ENCODE measurements at places on chromosomes 5 and 9.
A peak's percentile ranks its signal among the peaks of the same experiment; 100 is the strongest.

DNA sequence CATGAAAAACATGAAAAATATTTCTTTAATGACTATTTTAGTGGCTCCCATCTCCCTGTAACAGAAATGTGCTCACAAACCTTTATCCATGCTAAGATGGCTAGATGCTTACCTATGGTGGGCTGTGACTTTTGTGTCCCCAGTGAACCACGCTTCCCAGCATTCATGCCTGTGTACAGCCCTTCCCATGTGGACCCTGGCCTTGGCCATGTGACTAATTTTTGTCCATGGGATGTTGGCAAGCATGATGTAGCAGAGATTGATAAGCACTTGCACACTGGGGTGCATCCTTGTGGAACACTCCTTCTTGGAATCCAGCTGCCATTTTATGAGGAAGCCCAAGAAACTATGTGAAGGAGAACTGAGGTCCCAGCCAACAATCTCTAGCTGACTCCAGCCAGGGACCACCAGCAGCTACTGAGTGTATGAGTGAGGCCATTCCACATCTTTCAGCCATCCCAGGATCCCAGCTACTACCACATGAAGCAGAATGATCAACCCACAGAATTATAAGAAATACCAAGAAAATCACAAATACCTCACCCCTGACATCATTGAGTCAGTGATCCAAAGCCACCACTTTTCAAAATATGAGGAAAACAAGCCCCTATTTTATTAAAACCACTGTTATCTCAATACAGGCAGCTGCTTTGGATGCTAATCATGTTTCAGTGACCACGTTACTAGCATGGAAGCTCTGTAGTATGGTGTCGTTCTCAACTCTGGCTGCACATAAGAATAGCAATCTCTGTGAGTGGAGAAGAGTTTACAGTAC lies 16.1 kb upstream of the RAI14 start:
- DNase-seq, result peak; percentile 90

GRCh38 chr5:39138892-39139291 lies 64.7 kb upstream of the RICTOR start:
- peak; percentile 5 for DNase-seq

- DNase-seq, result no peak
Measured at GRCh38 chr5:71666321-71666720, 52.8 kb upstream of the CARTPT start.

DNA sequence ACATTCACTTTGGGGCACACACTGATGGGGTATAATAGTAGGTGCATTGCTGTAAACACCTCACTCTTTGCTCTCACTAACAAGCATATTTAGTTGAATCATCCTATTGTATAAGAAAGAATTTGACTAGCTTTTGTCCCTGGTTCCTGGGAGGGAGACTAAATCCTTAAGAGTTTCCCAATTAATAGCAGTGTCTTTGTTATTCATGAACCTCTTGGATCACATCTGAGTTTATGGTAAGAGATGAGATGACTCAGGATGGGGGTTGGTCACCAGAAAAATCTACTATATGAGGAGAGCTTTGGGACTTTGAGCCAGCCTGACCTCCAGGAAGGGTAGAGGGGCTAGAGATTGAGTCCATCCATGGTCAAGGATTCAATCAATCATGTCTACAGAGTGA lies 56.8 kb downstream of the PUM3 start:
- peak; percentile 72 for DNase-seq

DNA sequence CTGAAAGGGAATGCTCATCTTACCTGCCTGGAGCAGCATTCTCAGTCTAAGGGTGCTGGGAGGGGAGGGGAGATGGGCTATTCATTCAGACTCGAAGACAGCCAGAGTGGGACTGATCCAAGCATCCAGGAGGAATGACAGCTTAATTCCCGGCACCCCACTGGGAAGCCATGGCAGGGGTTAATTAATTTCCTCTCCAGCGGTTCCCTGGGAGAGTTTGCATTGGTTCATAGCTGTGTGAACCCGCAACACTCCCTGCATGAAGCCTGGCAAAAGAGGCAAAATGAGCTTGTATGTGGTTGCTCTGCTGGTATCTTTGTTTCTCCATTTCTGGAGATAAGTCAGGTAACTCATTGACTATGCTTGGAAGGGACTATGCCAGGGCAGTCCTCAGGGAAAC lies 401.0 kb upstream of the SLC24A2 start:
- no peak for DNase-seq

- DNase-seq, result no peak
Measured at GRCh38 chr5:173807181-173807655, 80.9 kb upstream of the CPEB4 start.

- no peak for DNase-seq
Measured at GRCh38 chr5:21773456-21773855, 1079.7 kb downstream of the CDH12 start.

DNA sequence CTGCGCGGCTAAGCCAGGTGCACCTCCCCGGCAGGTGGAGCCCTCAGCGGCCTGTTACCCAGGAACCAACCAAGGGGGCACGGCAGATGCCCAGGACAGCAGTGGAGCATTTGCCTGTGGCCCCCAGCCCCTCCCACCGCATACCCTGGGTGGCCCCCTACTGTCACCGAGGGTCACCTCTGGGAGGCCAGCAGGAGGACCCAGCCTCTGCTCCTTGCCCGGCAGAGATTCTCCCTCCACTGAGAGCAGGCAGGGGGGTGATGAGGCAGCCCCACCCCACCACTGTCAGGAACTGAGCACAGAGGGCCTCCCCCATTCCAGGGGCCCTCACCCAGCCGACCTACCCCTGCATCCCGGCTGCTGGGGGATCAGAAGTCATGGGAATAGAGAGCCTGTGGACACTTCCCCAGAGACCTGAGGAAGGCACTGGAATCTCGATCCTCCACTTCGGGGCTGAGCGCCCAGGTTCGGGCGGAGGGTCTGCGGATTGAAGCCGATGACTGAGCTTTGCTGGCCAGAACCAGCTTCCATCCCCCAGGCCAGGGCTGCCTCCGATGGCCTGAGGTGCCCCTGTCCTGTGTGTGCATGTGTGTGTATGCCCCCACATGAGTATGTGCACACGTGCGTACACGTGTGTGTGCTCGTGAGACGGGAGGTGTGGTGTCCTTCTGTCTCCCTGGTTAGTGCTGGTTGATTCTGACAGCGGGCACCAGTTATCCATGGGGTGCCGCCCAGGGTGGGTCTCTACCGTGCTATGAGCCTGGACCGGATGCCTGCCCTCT lies at the start of gene QRFP:
Gene QRFP, minus strand, starts transcription at position 580 of the 782 bp plus-strand sequence. CDS start 2,974 bp downstream, outside the sequence.
- no peak for DNase-seq

GRCh38 chr5:89047571-89047970 lies 164.6 kb upstream of the MEF2C start:
- peak; percentile 83 for DNase-seq

DNA sequence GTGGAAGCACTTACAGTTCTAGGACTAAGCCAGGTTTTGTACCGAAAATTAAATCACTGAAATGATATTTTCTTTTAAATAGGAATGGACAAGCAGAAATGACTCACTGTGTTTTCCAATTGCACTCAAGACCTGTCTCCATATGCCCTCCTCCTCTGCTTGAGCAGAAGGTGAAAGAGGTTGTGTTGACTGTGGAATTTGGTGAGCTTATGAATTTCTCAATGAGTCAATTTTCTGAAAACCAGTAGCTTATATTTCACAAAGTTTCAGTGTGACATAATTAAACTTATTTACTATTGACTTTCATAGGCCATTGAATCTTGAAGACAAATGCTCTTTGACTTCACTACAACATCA lies 249.9 kb downstream of the NPR3 start:
- DNase-seq, result no peak

GRCh38 chr9:136077491-136077890 lies 17.6 kb downstream of the NACC2 start:
- DNase-seq, result no peak

GRCh38 chr5:149932445-149933350 lies 11.9 kb downstream of the PDE6A start:
- no peak for DNase-seq

GRCh38 chr5:10735569-10736276 lies 25.3 kb downstream of the DAP start:
- DNase-seq, result no peak

GRCh38 chr9:129384491-129385210 lies 206.6 kb upstream of the IER5L start:
- DNase-seq, result no peak

GRCh38 chr5:133460172-133460758 lies 152.1 kb downstream of the FSTL4 start:
- DNase-seq, result no peak

GRCh38 chr5:90434116-90434714 lies 24.7 kb upstream of the CETN3 start:
- peak; percentile 53 for DNase-seq

- peak; percentile 94 for DNase-seq
Measured at GRCh38 chr9:34185778-34186551, 7.1 kb downstream of the UBAP1 start.

GRCh38 chr5:160423099-160423498 lies 1.4 kb downstream of the PTTG1 start:
- no peak for DNase-seq

DNA sequence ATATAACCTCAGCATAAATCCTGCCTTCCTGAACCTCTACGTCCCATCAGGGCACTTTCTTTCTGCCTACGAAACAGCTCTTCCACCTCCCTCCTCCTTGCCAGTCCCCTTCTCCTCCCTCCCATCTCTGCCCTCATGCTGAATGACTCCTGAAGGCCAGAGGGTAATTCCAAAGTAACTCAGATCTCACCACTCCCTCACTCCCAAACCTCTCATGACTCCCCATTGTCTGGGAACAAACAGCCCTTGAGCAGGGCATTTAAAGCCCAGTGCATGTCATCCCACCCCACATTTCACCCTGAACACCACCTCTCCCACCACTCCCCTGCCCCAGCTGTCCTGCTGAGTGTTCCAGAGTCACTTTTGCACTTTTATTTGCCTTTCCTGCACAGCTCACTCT lies 8.9 kb upstream of the FBP1 start:
- DNase-seq, result no peak

- peak; percentile 14 for DNase-seq
Measured at GRCh38 chr9:121510766-121511550, 11.3 kb upstream of the GGTA1 start.

DNA sequence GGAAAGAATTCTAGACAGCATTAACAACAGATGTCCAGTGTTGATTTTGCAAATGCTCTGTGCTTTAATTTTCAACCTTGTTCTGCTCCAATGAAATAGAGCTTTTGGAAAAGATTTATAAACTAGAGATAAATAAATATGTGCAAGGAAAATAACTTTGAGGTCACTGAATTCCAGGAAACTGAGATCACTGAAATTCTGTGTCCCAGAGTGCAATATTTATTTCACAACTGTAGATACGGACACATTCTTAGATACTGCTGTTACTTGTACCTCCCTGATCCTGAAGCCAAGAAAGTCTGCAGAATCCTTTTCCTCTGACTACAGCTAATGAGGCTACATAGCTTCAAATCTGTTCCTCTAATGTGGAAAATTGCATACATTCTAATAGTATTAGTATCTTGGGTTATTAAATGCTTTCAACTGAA lies 222.9 kb downstream of the DOCK8 start:
- DNase-seq, result peak; percentile 80

DNA sequence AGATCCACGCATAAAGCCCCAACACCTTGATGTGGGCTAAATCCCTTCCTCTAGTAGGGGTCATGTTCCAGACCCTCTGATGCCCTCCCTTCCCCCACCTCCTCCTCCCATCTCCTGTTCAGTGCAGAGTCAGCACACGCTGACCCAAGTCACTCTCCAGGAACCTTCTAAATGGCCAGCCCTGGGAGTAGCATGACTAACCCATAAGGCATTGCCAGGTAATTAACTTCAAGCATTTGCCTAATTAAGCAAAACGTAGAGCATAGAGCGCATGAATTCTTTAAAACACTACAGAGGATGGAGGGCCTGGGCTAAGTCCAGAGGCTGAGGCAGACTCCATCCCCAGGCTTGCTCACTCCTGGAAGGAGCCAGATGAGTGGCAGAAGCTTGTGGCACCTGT lies 276.3 kb upstream of the MSX2 start:
- no peak for DNase-seq

Data from astrocyte of the hippocampus (primary cell).